ENCODE measurements at places on chromosomes 1 and 21.

- no peak for DNase-seq
Measured at GRCh38 chr1:62050165-62050564, 144.5 kb upstream of the L1TD1 start.

DNA sequence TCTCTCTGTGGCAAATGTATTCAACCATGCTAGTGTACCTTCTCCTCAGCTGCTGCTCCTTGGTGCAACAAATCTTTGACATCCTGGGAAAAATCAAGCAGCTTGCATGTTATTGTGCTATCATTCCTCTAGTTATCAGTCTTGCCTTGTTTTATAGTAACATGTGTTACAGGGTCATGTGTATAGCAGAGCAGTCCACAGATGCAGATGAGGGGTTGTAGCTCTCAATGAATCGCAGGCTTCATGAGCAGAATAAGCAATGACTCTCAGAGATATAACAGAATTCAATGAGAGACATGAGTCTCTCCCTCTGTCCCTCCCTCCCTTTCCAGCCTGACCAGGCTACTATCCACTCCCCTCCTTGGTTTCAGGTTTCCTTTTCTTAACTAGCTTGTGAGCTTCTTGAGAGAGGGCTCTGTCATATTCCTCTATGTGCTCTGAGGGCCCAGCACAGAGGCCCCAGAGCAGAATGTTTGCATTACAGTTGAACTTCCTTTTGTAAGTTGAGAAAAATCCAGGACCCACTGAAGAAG lies 15.1 kb upstream of the JUN start:
- DNase-seq, result no peak

DNA sequence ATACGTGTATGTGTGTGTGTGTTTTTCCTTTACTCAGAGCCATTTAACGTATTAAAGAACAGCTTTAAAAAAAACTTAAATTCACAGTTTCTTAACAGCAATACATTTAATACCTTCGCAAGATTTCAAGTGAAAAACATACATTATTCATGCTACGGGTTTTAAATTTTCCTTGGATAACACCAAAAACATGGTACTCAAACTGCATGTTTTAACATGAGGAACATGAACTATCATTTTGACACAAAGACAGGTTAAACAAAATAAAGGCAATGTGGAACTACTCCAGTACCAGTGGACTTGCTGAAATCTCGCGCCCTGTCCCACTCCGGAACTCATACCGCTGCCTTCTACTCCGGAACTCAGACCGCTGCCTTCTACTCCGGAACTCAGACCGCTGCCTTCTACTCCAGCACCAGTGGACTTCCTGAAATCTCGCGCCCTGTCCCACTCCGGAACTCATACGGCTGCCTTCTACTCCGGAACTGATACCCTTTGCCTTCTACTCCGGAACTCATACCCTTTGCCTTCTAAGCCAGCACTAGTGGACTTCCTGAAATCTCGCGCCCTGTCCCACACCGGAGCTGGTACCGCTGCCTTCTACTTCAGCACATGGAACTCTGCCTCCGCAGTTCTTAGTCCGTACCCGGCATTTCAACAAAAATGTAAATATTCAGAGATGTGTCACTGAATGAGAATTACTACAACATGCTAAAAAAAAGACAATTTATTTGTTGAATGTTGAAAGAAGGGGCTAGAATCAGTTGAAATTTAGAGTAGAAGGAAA lies 148.6 kb downstream of the NCAM2 start:
- DNase-seq, result no peak

DNA sequence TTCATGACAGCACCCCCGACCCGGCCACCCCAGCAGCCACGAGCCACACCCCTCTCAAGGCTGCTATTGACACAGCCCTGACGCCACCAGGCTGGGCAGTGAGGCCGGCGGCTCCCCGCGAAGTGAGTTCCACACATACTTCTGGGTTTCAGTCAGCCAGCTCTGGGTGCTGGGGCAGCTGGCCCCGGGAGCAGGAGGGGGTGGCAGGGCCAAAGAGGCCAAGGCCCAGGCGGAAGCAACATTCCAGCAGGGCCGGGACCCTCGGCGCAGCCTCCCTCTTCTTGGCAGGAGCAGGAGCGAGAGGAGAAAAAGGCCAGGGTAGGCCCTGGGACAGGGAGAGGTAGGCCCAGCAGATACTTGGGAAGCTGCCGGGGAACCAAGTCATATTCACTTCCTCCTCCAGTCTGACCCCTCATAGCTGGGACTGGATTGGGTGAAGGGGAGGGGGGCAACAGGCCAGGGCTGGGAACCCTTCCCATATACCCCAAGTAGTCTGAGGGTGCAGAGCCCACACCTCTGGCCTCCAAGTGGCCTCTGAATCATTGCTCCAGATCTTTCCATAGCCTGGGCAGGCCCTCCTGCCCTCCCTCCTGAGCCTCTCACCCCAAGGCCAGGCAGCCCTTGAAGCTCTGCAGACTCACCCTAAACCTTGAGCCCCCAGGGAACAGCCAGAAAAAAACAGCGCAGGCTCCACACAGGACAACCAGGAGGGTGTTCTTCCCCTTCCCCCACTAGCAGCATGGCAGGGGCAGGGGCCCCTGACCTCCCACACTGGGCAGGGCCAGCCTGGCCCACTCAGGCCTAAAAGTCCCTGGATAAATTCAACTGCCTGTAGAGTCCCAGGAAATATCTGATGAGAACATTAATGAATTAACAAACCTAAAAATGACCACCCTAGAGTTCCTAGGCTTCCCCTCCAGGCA lies 5.7 kb downstream of the HSPG2 start:
- DNase-seq, result no peak

DNA sequence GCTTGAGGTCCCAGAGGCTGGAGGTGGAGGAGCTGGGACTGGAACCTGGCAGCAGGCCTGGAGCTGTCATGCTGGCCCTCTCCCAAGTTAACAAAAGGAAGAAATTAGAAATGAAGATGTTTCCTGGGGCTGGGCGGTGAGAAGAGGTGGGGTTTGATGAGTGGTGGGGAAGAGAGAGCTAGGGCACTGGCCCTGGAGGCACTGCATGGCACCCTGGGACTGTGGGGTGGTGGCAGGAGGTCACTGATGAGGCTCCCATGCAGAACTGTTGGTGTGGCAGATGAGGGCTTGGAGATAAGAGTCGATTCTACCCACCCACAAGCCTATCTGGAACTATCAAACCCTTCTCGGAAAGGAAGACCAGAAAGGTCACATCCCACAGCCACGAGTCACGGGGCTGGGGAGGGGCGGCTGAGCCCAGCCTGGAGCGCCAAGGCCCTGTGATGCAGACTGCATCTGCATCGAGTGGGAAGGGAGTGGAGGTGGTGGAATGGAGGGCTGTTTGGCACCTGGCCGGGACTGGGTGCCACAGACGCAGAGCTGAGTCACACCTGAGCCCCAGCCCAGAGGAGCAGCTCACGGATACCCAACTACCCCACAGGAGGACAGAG lies 29.4 kb downstream of the MRPL37 start:
- no peak for DNase-seq

DNA sequence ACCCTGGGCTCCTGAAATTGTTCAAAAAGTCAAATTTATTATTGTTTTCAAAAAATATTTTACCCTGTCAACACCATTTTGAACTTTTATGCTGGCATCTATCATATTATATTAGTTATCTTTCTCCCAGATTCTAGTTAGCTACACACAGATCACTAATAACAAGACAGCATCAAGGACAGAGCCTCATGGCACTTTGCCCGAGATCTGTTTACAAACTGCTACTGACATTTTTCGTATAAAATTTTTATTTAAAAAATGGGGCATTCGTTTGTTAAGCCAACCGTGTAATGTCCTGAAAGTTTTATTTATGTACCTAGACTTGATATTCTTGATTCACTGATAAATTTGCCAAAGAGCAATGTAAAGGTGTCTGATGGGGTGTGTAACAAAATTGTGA lies 78.1 kb downstream of the PLPPR5 start:
- no peak for DNase-seq

DNA sequence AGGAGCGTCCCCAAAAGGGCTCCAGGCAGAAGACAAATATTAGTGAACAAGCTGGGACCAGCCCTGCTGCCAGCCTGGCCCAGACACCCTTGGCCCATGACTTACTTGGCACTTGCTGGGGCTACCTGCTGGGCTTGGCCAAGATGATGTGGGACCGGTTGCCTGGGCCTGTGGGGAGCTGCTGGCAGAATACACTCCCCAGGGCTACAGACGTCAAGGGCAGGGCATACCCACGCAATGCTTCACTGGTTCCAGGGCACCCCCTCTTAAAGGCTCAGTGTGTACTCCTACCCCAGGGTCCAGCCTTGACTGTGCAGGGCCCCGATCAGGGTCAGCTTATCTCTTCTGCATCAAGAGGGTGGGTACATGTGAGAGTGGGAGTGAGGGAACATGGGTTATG lies 106.5 kb upstream of the SLC2A1 start:
- no peak for DNase-seq

DNA sequence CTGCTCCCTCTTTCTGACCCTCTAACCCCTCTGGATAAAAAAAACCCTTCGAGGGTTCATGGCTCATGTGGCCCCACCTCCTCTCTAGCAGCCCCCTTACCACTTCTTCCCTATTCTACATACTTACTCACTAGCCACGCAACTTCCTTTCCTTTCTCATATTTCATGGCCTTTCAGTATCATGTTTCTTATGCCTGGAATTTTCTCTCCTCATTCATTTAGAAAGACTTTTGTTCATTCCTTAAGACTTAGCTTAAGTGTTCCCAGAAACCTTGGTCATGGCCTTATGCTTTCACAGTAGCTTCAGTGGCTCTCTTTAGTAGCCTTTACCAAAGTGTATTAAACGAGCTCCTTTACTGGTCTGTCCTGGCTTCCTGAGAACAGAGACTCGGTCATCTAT lies 6.1 kb downstream of the ACP6 start:
- no peak for DNase-seq

GRCh38 chr1:150164224-150164623 lies 14.5 kb downstream of the PLEKHO1 start:
- no peak for DNase-seq

- no peak for DNase-seq
Measured at GRCh38 chr1:76231320-76231719, 156.8 kb downstream of the ST6GALNAC3 start.

DNA sequence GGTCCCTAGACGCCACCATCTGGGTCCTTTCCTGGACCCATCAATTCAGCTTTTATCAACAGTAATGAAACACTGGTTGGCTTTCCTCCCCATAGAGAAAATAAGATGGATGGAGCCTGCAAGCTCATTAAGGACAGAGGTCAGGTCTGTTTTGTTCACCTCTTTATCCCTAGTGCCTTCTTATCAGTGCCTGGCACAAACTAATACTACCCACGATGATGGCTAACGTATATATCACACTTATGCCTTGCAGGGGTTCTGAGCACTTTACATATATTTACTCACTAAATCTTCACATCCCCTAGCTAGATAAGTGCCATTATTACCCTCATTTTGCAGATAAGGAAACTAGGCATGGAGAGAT lies 5.1 kb upstream of the UBXN10 start:
- no peak for DNase-seq

- DNase-seq, result no peak
Measured at GRCh38 chr21:44854664-44855446, 18.6 kb downstream of the PTTG1IP start.

- peak; percentile 7 for DNase-seq
Measured at GRCh38 chr1:153880962-153881361, 41.8 kb downstream of the GATAD2B start.

DNA sequence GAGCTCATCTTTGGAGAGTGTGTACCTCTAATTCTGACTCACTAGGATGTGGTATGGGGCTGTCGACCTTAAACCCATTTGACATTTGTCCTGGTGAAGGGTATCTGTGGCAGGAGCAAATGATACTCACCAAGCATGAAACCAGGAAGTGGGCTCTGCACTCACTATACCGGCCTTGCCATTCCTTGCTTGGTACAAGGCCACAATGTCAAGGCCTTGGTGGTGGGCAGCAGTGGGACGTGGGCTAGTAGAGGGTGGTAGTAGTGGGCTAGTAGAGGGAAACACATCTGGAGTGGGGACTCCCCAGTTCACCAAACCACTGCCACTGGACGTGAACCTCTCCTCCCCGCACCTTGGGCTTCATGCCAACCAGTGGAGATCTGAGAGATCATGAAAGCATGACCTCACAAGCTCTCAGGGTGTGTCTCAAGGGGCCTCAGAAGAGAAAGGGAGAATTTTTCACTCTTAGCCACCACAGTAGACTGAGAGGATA lies 11.5 kb downstream of the TNFSF4 start:
- DNase-seq, result no peak

- DNase-seq, result no peak
Measured at GRCh38 chr1:44418022-44418673, 13.1 kb downstream of the RNF220 start.

- DNase-seq, result no peak
Measured at GRCh38 chr21:38299671-38300070, 42.9 kb downstream of the KCNJ15 start.

All from stimulated activated CD4-positive, alpha-beta T cell treated with anti-CD3 and anti-CD28 coated beads, Interleukin-1b, Interleukin-23, amount 100 ng/mL, for 1 hour (primary cell).